ENCODE measurements at places on chromosomes 7 and 10. TPM values are rescaled to one million over a fixed set of nuclear protein-coding genes. Genes with fewer than 3 reads are reported as not detected.

The PI4K2A gene
- total RNA-seq: 26.0 TPM

The PNLIPRP1 gene
- not detected for total RNA-seq

The SP8 gene
- not detected for total RNA-seq

The FLNC gene
- 210 TPM for total RNA-seq

The HK1 gene
- total RNA-seq: 134 TPM

The TUBB8 gene
- total RNA-seq: 0.13 TPM

The KCND2 gene
- total RNA-seq: 0.05 TPM

The C10orf67 gene
- not detected for total RNA-seq

The GNGT1 gene
- not detected for total RNA-seq

The NRCAM gene
- 26.8 TPM for total RNA-seq

The ASB10 gene
- total RNA-seq: not detected

The OR2A1 gene
- not detected for total RNA-seq

The AGR2 gene
- total RNA-seq: not detected

The SH2B2 gene
- total RNA-seq: 3.5 TPM

The CLCN1 gene
- not detected for total RNA-seq

The HGF gene
- 0.69 TPM for total RNA-seq

The FAM221A gene
- total RNA-seq: 2.8 TPM

The RAB11FIP2 gene
- 6.7 TPM for total RNA-seq

The IDI2 gene
- total RNA-seq: not detected

The FAM25G gene
- not detected for total RNA-seq

The SLC25A40 gene
- 11.9 TPM for total RNA-seq

The GIMAP2 gene
- total RNA-seq: 35.7 TPM

The VIPR2 gene
- not detected for total RNA-seq

The CSGALNACT2 gene
- 14.9 TPM for total RNA-seq

The TFPI2 gene
- 59.8 TPM for total RNA-seq

The SUV39H2 gene
- total RNA-seq: 18.3 TPM

The ACHE gene
- total RNA-seq: 0.54 TPM

The LANCL2 gene
- total RNA-seq: 23.7 TPM

The BMPER gene
- total RNA-seq: not detected

The CD36 gene
- 9.4 TPM for total RNA-seq

The CLRN3 gene
- total RNA-seq: not detected

The USP54 gene
- 9.5 TPM for total RNA-seq

The OR9A2 gene
- total RNA-seq: not detected

The CPXM2 gene
- 7.0 TPM for total RNA-seq

The EBF3 gene
- 11.9 TPM for total RNA-seq

The TAS2R3 gene
- total RNA-seq: not detected

The TBX20 gene
- total RNA-seq: not detected

The TCAF2 gene
- 16.5 TPM for total RNA-seq

The SPDYE2B gene
- total RNA-seq: not detected

The COMMD3 gene
- 47.4 TPM for total RNA-seq

The ZNF467 gene
- 1.2 TPM for total RNA-seq

The BTBD16 gene
- not detected for total RNA-seq

The SLC18A3 gene
- total RNA-seq: not detected

The PPP1R9A gene
- total RNA-seq: 0.74 TPM

The AEBP1 gene
- 9.2 TPM for total RNA-seq

The GNAT3 gene
- not detected for total RNA-seq

The HEPACAM2 gene
- total RNA-seq: not detected

The DNAH11 gene
- 4.6 TPM for total RNA-seq

The SERPINE1 gene
- 1,952 TPM for total RNA-seq

The GPNMB gene
- total RNA-seq: 1.3 TPM

The CDK5 gene
- total RNA-seq: 16.9 TPM

The CYP26A1 gene
- total RNA-seq: 0.60 TPM

The GIMAP7 gene
- total RNA-seq: 20.4 TPM

The OPN1SW gene
- not detected for total RNA-seq

The SUFU gene
- total RNA-seq: 7.0 TPM

The PROSER2 gene
- total RNA-seq: 26.4 TPM

The CCDC136 gene
- 0.07 TPM for total RNA-seq
